ENCODE measurements at places on chromosomes 5 and 9.
A peak's percentile ranks its signal among the peaks of the same experiment; 100 is the strongest.

- DNase-seq = no peak
Observed at GRCh38 chr5:28903643-28904042, 1865.3 kb upstream of the CDH9 start.

DNA sequence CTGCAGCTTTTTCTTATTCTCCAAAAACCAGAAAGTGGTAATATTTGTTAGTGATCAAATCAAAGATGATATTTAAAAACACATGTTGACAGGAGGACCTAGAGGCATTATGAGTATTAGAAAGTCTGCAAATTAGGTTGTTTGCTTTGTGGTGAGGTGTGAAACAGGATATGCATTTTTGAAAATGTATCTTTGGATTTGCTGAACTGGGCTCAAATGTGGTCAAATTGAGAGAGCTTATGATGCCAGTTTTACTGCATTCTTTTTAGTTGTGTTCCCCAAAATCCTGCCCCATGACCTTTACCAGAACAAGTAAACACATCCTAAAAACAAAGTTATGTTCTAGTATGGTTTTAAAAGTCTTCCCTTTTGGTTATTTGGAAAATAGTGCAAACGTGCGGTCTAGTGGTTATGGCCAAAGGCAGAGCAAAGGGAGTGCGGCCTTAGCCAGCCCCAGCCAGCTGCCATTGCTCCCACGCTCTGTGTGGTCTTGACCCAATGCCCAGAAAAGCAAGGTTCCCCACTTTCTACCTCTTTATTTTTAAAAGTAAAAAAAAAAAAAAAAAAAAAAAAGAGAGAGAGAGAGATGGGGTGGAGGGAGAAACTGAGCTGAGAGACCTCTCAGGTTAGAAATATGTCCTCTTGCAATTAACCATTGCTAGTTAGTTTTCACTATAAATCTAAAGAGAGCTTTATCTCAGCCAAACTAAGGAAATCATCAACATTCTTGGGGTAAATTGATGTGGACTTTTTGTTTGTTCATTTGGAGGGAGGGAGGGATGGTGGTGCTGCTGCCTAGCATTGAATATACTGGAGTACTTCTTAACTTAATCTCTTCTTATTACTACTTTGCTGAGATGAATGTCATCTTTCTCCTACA lies 176.6 kb downstream of the ARHGAP26 start:
- no peak for DNase-seq

DNA sequence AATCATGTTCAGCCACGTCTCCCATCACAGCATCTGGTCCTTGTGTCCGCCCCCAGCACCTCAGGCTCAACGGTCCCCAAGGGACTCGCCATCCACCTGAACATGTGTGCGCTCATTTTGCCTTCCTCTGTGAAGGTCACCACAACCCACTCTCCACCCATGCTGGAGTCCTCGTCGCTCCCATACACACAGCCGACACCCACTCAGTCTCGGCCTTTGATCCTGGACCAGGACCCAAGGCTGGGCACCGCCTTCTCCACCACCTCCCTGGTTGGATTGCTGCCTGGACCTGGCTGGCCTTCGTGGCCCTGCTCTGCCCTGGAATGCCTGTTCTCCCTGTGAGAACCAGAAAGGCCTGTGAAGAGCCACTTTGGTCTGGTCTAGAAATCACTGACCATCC lies 60.3 kb downstream of the UBE2QL1 start:
- no peak for DNase-seq

DNA sequence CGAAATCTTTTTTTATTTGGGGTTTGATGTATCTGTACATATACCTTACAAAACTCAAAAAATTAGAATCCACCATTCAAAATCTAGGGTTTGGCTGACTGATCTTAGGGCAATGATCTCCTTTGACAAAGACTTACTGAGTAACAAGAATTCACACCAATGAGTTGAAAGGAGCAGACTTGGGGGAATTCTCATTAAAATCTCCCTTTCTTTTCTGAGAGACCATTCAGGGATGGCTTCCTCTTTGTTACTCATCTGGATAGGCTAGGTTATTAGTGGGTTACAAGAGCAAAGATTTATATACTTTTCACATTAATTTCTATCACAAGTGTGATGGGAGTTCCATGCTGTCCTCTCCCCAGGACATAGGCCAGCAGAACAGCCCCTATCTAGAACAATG lies 661.0 kb downstream of the KCTD16 start:
- no peak for DNase-seq

DNA sequence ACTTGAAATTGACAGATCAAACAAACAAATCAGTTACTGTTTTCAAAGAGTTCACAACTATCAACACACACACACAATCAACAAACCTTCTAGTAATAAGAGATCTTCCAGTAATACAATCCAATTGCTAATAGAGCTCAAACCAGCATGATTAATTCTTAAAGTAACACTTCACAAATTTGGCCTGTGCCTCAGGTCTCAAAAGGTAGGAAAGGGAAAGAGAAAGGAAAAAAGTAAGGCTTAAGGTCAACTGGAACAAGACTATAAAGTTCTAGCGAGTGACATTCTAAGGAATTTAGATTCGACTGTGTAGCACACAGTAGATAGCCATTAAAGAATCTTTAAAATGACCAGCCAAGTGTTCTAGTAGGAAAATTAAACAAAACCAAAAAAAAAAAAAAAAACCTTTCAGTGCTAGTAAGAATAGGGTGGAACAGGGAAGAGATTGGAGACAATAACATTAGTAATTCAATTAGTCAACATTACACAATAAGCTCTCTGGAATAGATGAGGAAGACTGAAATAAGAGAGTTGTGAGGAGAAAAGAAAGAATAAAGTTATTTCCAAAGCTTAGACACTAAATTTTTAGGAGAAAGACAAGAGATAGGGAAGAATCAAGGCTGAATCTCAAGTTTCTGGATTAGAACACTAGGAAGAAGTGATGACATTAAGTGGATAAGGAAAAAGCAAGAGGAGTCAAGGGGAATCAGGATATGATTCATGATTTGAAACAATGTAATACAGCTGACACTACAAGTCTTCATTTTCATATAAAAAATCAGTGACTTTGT lies 86.1 kb downstream of the FBXL17 start:
- no peak for DNase-seq

DNA sequence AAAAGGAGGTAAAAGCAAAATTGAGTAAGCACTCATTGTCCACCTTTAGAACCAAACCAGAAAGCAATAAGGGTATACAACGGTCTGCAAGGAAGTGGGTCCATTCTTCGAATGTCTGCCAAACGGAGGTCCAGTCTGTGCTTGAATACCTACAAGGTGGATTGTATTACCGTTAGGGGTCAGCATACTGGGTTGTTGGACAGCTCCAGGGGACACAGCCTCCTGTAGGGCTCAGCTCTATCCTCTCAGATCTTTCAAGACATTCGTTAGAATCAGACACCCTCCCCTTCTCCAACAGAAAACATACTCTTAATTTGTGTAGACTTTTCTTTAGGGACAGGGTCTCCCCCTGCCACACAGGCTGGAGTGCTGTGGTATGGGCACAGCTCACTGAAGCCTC lies 5.5 kb downstream of the ASTN2 start:
- DNase-seq = peak; percentile 49

- DNase-seq = no peak
Observed at GRCh38 chr5:79193643-79194042, 42.3 kb upstream of the JMY start.

DNA sequence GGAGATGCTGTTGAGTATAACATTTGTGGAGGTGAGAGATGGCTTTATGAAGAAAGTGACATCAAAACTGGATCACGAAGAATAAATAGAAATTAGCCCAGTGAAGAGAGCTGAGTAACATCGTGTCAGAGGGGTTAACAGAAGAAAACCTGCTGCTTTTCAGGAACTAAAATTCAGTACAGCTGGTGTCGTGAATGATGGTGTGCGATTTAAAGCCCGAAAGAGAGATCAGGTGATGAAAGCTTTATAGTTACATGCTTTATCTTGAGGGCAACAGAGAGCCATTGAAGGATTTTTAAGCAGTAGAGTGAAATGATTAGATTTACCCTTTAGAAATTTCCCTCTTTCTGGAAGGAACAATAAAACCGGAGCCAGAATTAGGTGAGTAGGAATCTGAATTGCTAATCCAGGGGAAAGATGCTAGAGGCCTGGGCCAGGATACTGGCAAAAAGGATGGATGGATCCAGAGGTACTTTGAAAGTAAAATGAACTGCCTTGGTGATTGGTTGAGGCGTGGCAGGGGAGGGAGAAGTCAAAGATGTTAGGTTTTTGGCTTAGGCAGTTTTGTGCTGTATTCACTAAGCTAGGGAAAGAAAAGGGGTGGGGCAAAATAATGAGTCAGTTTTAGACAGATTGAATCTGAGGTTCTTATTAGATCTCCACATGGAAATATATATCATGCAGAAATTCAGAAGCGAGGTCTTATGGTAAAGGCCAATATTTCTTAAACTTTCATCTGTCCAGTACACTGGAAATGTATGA lies 3.4 kb downstream of the LRRC70 start:
- no peak for DNase-seq

GRCh38 chr5:153358315-153358976 lies 132.0 kb upstream of the GRIA1 start:
- DNase-seq = no peak

GRCh38 chr9:136370687-136371532 lies 2.6 kb downstream of the CARD9 start:
- no peak for DNase-seq

DNA sequence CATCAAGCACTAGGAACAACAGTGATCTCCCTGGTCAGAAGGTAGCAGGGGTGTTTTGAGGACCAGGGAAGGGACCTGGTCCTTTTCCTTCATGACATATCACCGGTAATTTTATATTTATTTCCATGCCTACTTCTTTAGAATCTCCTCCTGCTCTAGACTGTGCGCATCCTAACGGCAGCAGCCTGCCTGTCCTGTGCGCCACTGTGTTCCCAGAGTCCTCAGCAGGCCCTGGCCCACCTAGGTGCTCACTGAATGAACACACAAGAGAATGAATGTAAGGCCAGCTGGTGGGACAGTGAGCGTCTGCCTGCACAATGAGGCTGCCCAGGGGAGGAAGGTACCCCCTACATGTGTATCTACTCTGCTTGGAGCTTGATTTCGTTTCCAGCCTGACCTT lies 51.5 kb downstream of the C5orf15 start:
- no peak for DNase-seq

- no peak for DNase-seq
Observed at GRCh38 chr9:69386651-69387050, 61.6 kb downstream of the ENTREP1 start.

DNA sequence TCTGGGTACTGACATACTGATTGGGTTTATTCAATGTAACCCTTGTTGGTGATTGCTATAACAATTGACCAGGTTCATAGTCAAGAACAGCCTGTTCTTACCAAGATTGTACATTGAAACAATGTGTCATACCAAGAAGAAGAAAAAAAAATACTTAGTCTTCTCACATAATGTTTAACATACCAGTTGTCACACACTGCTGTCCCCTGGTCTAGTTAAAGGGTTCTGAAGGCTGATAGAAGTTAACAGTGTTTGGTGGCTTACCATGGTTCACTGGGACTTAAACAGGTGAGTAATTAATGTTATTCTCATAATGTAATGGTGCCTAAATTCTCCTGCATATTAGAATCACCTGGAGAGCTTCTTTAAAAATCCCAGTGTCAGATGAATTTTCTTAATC lies 18.5 kb upstream of the CDC42SE2 start:
- no peak for DNase-seq

DNA sequence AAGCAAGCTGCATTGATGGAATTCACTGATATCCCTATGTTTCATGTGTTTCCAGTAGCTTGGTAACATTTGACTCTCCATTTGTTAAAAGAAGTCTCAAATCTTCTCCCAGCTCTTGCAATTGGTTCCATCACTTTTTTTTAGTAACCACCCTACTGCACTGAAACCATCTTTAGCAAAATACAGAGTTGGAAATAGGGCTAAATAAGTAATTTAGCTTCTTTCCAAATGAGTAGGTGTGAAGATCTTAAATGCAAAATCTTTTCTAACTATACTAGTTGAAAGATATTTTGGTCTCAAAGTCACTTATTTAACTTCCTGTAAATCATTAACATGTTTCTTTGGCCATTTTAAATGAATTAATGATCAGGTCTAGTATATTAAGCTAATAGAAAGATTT lies 138.1 kb downstream of the DIRAS2 start:
- no peak for DNase-seq

DNA sequence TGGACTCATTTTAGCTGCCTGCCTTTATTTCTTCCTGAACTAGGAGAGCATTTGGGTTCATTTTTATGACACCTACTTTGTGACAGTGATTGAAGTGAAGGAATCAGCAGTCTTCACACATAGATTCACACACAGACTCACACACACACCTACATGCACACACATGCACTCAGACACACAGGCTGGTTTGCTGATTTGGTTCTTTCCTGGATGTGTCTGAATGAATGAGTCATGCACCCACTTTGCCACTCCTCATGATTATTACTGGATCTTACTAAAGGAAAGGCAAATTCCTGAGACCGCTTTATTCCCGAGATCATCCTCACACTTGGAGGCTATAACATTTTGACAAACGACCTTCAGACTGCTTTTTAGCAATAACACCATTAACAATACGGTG lies 529.5 kb downstream of the AGTPBP1 start:
- DNase-seq = no peak

DNA sequence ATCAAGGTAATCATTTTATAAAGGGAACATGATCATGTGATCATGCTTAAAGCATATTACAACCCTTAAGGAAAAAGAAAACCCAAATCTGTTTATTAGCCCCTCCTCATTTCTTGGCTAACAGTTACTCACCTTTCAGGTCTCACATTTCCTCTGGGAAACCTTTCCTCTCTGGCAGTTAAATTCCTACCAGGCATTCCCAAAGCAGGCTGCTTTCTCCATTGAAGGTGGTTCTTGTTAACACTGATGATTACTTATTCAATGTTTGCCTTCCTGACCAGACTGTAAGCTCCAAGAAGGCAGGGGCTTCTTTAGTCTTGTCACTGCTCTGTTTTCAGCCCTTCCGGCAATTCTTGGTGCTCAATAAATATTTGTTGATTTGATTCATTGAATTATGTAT lies 59.9 kb downstream of the PLK2 start:
- DNase-seq = no peak

GRCh38 chr5:50576686-50577256 lies 89.7 kb upstream of the PARP8 start:
- DNase-seq = peak; percentile 37

DNA sequence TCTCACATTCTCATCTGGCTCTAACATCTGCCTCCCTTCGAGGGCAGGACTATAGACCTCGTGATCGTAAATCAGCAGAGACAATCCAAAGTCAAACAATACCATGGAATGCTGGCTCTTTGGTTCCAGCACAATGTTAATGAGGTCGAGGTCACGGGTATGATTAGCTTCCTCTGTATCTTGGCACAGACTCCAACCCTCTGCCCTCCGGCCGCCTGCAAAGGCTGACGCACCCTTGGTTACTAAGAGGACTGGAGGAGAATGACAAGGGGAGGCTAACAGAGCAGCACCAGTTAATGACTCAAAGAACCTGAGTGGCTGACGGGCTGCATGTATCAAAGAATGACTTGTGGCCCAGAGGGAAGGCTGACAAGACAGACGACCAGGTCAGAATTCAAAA lies 10.1 kb downstream of the LHFPL2 start:
- peak; percentile 86 for DNase-seq

- peak; percentile 89 for DNase-seq
Observed at GRCh38 chr5:74538206-74538661, 102.3 kb downstream of the ENC1 start.
